Stimulated activated CD8-positive, alpha-beta memory T cell treated with anti-CD3 and anti-CD28 coated beads, Interleukin-4, amount 100 ng/mL, for 4 hours (primary cell): ENCODE measurements at places on chromosomes 6 and 20.

GRCh38 chr6:144678844-144679243 is 393.7 kb downstream of the UTRN start:
- no peak for DNase-seq

GRCh38 chr6:166202321-166202733 is 34.7 kb upstream of the TBXT start:
- no peak for DNase-seq

- no peak for DNase-seq
These were observed 309.2 kb downstream of the CDC5L start for GRCh38 chr6:44696686-44697085.

DNA sequence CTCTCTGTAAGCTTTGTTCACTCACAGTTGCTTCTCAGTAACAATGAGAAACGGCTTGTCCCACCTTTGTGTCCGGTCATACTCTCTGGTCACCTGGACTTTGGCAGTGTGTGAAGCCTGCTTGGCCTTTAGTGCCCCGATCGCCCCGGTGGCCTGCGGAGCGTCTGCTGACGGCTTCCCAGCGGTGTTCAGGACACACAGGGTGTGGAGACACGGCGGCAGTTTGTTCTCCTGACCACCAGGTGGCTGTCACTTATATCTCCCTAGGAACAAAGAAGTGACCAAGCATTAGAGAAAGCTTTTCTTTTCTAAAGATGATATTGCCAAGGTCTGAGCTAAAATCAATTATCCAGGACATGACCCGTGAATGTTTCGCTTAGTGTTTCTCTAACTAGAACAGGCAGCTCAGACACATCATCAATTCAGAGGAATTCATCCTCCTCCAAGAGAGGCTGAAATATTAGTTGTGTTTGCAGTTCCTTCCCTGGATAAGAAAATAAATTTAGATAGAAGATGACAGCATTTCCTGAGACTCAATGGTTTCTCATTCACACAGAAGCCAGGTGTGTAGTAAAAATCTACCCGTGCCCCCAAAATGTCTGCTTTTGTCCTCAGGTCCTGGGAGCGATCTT is 167.4 kb upstream of the THBS2 start:
- no peak for DNase-seq

DNA sequence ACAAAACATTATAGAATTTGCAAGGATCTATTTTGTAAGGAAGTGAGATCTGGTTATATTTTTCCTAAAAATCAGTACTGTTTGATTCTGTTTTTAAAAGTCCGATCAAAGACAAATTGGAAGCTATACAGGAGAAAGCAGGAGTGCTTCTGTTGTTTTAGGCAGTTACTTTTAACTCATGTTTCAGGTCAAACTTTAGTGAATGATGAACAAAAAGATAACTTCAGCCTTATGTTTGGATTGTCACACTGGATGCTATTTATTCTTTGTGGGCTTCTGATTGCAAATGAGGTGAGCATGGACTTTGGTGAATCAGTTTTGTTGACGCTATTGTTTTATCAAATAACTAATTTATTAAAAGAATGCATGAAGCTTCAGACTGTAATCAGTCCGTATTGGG is 228.7 kb upstream of the SLC35B3 start:
- no peak for DNase-seq

- no peak for DNase-seq
These were observed 46.2 kb upstream of the GGTLC1 start for GRCh38 chr20:24034820-24035219.

- no peak for DNase-seq
These were observed 85.6 kb downstream of the MYB start for GRCh38 chr6:135266675-135267074.

DNA sequence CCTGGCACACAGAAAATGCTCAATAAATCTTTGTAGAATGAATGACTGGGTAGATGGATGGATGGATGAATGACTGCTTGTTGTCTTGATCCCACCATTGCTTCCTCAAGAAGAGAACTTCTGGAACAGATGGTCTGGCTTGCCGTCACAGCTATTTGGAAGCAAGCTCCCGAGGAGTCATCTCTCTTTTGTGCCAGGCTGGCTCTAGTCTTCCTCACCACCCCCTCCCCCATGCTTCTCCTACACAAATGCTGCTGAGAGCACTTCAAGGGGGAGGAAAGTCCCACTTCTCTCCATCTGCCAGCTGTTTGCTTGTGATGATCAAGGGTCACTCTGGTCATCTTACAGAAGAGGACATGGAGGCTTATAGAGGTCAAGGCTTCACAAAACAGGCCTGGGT is 11.6 kb upstream of the KCNG1 start:
- no peak for DNase-seq

DNA sequence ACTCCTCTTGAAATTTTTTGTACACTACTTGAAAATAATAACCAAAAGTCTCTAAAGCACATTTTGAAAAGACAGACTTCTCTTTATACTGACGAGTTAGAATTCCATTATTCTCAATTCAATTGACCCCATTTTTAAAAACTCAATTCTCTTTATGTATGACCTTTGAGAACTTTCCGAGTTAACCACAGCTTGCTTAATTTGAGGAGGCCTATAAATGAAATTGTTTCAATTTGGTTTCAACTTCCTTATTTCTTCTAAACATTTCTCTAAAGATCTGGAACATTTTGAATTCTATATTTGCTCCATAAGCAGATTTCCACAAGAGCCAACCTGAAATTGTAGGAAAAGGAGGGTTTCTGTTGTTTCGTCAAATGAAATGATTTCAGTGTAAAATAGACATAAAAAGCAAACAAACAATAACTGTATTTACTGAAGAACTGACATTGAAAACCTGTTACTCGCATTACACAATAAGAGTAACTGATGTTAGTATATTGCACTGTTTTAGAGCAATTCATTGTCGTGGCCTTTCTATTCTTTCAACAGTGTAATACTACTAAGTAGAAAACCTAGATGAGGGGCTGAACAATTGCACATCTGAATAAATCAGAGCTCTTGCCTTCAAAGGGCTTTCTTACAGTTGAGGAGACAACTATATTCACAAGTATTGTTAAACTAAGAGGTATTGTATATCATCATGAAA is 223.6 kb downstream of the HIVEP2 start:
- no peak for DNase-seq

DNA sequence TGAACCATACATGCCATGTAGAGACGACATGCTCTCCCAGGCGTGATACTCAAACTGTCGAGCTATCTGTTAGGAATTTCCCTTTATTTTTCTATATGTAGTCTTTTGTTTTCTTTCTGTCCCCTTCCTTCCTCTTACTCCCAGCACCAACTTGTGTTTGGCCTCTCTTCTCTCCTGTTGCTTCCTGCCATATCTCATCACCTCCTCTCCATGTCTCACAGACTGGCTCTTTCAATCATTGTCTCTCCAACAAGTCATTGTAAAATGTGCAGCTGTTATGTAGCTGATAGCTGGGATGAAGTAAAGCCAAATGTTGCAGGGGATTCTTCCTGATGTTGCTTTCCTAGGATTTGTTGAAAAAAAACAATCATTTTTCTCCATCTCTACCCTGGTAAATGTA is 234.5 kb downstream of the TMEM242 start:
- DNase-seq: no peak

- no peak for DNase-seq
These were observed 80.7 kb downstream of the THBS2 start for GRCh38 chr6:169172946-169173345.

- no peak for DNase-seq
These were observed 6.5 kb downstream of the GFOD1 start for GRCh38 chr6:13480631-13481501.

GRCh38 chr6:24543683-24544082 is 48.9 kb downstream of the ALDH5A1 start:
- no peak for DNase-seq

DNA sequence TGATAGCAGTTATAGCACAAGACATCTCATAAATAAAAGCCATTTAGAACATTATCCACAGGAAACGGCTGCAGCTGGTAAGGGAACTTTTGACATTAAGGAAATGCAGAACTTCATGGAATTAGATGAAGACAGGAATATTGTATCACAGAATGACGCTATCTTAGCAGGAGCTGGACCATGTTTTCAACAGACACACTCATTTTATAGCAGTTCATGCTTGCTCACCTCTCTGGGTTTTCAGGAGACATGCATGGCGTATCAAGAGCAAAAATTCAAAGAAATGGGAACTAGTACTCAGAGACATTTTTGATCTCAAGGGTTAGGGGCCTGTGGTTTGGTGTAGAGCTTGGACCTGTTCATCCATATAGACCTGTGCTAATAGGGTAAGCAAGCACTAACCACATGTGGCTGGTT is 125.0 kb downstream of the FYN start:
- DNase-seq: no peak

- DNase-seq: no peak
These were observed 503 bp upstream of the ZC2HC1B start for GRCh38 chr6:143863771-143864170.

GRCh38 chr6:112806163-112806865 is 459.2 kb downstream of the RFPL4B start:
- DNase-seq: no peak

- no peak for DNase-seq
These were observed 253.1 kb upstream of the SUPT3H start for GRCh38 chr6:45630801-45631200.

DNA sequence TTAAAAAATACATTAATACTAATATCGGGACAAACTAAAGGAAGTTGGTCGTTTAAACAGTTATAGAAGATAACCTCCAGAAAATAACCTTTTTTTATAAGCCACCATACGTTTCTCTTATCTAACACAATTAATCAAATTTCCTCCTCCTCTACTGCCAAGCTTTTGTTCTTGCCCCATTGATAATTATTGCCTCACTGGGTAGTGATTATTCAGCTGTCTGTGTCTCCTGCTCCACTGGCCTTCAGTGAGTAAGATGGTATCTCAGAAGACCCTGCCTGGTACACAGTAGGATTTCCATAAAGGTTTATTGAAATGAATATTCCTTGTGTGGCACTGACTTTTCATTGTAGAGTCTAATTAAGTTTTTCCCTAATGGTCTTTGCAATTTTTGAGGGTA is 165.5 kb upstream of the SCGN start:
- no peak for DNase-seq

GRCh38 chr6:134165561-134166201 is 113.3 kb upstream of the SLC2A12 start:
- DNase-seq: no peak

- DNase-seq: no peak
These were observed 194.4 kb downstream of the EDN1 start for GRCh38 chr6:12484519-12484918.

DNA sequence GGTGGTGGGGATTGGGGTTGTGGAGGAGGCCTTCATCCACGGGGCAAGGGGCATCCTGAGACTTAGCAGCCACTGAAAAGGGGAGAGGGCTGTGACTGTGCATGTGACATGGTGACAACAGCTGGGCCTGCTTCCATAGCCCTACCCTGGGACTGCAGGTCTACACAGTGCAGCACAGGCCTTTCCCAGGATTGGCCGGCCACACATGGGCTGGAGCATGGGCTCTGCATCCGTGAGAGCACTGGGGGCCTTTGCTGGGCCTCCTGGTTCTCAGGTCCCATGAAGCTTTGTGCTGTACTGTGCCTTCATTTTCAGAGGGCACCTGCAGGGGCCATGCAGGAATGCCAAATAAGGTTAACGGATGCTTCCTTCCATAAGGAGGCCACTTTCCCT is 56.0 kb downstream of the ZDHHC14 start:
- no peak for DNase-seq

GRCh38 chr6:113347436-113347835 is 509.7 kb upstream of the MARCKS start:
- DNase-seq: no peak

- no peak for DNase-seq
These were observed 315.1 kb downstream of the HDGFL1 start for GRCh38 chr6:22884456-22884855.

DNA sequence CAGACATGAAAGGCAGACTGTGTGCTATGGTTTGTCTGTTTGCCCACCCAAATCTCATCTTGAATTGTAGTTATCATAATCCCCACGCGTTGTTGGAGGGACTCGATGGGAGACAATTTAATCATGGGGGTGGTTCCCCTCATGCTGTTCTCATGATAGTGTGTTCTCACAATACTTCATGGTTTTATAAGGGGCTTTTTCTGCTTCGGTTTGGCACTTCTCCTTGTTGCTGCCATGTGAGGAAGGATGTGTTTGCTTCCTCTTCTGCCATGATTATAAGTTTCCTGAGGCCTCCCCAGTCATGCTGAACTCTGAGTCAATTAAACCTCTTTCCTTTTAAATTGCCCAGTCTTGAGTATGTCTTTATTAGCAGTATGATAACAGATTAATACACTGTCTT is 47.2 kb upstream of the MICB start:
- no peak for DNase-seq

GRCh38 chr20:33053291-33054106 is at the start of gene BPIFB3:
BPIFB3 (plus strand) TSS chr20:33053903; CDS start chr20:33055436, 1,533 bp downstream.
- DNase-seq: no peak

- DNase-seq: no peak
These were observed 9.7 kb upstream of the TENT5A start for GRCh38 chr6:81762132-81762531.

DNA sequence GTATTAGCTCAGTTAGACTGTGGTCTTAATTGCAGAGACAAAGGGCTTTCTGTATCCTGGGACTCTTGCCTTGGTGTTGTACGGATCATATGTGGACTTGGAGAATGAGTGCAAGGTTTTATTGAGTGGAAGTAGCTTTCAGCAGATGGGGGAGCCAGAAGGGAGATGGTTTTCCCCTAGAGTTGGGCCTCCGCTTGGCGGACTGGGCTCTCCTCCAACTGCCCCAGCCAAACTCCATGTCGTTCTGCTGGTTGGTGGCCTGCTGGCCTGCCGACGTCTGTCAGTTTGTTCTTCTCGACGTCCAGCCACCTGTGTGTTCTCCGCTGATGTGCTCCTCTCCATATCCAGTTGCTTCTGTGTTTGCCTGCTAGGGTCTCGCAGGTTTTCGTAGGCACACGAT is 189.5 kb upstream of the FLRT3 start:
- no peak for DNase-seq

DNA sequence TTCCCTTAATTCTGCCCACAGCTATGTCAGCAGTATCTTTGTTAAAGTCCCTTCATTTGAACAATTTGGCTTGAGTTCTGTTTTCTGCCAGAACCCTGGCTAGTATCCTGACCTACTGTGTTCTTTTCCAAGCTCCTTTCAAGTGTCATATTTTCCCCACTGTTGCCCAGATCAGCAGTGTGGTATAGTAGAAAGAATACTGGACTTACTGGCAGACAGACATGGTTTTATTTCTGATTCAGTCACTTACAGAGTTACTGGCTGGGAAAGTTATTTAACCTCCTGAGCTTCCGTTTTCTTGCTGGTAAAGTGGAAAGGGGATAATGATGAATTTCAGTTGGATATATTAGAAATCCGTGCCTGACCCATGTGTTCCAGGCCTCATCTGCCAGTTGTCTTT is 39.8 kb upstream of the RAB23 start:
- no peak for DNase-seq

GRCh38 chr6:81215092-81215432 is 537.4 kb downstream of the TENT5A start:
- DNase-seq: no peak

GRCh38 chr20:9884666-9885065 is 45.8 kb upstream of the PAK5 start:
- no peak for DNase-seq

DNA sequence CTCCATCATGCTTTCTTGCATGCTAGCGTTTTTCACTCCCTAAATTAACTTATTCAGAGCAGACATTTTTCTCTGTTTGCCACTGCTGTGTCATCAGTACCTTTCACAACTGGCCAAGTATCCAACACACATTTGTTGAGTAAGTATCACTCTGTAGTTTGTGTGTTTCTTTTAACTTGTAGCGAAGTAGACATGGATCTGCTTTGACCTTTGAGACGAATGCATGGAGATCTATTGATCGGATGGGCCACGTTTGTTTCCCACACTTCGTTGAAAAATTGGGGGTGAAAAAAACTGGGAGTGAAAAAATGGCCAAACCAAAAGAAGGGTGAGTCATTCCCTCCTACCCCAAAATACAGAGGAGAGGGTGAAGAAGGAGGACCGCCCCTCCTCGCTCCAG is 12.9 kb upstream of the SLC9A8 start:
- no peak for DNase-seq
